ENCODE measurements at places on chromosomes 13 and 19.

- DNase-seq = no peak
Measured at GRCh38 chr19:48370955-48371354, 6.8 kb downstream of the SYNGR4 start.

DNA sequence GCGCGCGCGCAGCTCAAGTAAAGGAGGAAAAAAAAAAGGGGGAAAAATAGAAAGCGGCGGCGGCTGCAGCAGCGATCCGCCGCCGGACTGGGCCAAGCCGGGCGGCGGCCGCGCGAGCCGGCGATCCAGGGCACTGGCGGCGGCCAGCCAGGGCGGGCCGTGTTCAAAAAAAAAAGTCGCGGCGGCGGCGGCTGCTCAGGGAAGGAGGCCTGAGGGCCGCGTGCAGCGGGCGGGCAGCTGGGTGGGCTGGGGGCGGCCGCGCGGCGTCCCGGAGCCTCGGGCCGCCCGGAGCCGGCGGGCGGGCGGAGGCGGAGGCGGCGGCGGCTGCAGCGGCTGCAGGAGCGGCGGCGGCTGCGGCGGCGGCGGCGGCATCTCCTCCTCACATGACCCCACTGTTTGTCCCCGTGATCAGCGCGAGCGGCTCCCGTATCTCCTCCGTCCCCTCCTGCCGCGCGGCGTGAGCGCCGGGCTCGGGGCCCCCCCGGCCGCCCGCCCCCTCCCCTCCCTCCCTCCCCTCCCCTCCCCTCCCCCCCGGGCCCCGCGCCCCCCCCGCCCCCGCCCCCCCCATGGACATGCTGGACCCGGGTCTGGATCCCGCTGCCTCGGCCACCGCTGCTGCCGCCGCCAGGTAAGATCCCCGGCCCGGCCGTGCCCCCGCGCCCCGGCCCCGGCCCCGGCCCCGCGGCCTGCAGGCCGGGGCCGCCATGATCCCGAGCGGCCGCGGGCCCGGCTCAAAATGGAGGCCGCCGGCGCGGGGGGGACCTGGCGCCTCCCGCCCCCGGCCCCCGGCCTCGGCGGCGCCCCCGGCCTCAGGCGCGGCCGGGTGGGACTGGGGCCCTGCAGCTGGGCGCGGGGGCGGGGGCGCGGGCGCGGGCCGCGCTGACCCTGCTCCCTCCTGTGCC is at the start of gene USF2:
Gene USF2, plus strand, starts transcription at position 427 of the 902 bp plus-strand sequence. Its CDS starts 140 bp downstream, at position 567.
- DNase-seq = peak; percentile 69

DNA sequence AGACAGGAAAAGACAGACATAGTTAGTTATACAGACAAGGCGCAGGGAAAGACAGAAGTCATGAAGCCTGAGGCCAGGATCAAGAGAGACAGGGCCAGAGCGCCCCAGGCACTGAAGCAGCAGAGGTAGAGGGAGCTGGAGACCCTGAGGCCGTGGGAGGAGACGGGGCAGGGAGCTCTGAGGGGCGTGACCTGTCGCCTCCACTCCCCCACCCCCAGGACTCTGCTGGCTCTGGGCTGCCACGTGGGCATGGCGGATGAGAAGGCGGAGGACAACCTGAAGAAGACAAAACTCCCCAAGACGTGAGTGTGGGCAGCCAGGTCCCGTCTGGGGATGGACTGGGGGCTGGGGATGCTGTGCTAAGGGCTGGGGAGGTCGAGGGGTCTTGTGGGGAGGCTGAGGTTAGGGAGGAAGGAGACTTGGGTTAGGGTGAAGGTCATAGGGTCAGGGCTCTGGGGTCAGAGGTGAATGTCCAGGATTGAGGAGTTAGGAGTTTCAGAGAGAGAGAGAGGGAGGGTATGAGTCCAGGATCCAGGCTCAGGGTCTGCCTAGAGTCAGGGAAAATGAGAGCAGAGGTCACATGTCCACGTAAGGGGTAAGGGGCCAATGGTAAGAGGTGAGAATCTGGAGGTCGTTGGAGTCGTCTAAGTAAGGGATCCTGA is 31.1 kb downstream of the RYR1 start:
- DNase-seq = no peak

DNA sequence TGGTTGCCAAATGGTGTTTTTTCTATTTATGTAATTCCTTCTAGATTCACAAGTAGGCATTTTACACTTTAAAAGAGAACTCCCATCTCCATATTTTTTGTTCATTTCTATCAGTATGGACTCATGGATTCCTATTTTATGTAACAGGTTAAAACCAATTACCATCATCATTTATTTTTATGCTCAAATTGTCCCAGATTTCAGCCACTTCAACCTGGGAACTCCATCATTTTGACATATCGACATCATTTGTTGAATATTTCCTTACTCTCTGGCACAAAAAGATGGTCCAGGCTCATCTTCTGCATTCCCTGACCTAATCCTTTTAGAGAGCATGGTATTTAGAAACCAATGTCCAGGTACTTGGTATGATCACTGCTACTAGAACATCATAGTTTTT is 79.9 kb downstream of the VWA8 start:
- DNase-seq = no peak

- DNase-seq = no peak
Measured at GRCh38 chr13:35909837-35910540, 221.2 kb downstream of the DCLK1 start.

GRCh38 chr13:95411428-95412040 is 110.3 kb upstream of the ABCC4 start:
- no peak for DNase-seq

DNA sequence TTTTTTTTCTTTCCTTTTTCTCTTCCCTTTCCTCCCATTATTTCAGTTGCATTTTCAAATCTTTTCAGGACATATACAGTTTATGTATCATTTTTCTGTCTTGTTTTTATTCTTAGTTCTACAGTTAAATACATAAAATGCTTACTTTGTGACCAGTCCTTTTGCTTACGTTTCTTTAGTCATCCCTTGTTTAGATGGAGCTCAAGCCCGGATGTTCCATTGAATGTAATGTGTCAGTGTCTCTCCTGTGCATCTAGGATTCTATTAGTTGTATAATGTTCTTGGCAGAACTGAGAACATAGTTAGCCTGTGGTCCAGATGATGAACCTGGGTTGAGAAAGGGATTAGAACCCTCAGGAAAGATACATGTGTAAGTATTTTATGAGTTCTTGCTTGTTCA is 17.8 kb downstream of the WASF3 start:
- no peak for DNase-seq

DNA sequence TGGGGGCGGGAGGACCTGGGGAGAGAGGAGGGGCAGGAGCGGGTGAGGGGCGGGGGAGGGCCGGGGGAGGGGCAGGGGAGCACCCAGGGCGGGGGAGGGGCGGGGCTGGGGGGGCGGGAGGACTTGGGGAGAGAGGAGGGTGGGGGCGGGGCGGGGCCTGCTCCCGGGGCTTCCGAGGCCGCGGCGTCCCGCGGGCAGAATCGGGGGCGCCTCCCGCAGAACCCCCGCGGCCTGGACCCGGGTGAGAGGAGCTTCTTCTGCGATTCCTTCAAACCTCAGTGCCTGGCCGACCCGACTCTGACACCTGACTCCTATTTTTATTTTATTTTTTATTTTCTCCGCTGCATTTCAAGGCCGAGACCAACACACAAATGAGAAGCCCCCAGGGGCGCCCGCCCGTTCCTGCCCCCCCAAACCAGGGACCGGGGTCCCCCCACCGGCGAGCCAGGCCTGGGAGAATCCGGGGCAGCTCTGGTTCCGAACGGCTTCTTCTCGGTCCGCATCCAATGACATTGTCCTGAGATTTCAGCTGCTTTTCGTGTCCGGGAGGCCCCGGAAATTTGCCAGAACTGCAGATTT is 470 bp upstream of the GRTP1 start:
- no peak for DNase-seq

DNA sequence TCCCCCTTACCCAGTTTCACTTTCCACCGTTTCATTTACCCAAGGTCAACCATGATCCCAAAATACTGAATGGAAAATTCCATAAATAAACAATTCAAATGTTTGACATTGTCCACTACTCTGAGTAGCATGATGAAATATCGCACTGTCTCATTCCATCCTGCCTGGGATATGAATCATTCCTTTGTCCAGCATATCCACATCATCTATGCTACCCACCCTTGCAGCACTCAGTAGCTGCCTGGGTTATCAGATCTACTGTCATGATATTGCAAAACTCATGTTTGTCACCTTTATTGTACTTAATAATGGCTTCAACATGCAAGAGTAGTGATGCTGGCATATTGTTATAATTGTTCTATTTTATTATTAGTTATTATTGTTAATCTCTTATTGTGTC is 263.9 kb upstream of the NBEA start:
- DNase-seq = no peak

DNA sequence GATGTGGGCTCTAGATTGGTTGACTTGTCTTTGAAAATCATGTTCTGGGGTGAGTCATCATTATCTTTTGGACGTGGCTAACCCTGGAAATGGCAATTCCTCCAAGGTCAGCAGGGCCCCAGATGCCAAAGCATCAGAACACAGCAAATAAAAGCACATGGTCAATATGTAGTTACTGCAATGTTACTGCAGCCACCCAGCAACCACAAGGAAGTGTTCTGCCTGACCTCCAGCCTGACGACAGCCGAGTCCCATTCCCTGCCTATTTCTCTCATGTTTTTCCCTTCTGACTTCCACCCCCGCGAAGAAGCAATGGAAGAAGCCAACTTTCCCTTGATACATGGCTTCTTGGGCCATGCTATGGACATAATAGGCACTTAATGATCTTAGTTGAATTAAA is 577.9 kb downstream of the IRS2 start:
- no peak for DNase-seq

GRCh38 chr13:113041896-113042295 is 63.7 kb upstream of the F7 start:
- DNase-seq = no peak

- DNase-seq = no peak
Measured at GRCh38 chr13:62908321-62908720, 1492.7 kb upstream of the PCDH20 start.

DNA sequence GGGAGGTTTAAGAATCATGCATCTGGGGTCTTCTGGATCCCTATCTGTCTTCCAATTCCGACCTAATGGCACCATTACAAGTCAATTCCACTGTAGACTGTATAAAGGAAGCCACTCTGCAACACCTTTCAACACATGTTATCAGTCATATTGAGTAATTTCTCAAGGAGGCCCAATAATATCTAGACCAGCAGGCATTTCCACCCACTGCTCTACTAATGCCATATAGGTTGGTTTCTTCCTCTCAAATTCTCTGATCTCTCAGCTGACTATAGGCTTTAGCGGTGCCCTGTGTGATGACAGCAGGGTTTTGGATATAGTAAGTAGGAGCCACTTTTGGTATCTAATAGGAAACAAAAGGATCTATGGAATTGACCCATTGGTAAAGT is 12.4 kb upstream of the ITM2B start:
- peak; percentile 22 for DNase-seq

- DNase-seq = no peak
Measured at GRCh38 chr13:110298505-110299282, 8.3 kb downstream of the COL4A1 start.

- DNase-seq = no peak
Measured at GRCh38 chr13:38733146-38733545, 46.3 kb downstream of the FREM2 start.

DNA sequence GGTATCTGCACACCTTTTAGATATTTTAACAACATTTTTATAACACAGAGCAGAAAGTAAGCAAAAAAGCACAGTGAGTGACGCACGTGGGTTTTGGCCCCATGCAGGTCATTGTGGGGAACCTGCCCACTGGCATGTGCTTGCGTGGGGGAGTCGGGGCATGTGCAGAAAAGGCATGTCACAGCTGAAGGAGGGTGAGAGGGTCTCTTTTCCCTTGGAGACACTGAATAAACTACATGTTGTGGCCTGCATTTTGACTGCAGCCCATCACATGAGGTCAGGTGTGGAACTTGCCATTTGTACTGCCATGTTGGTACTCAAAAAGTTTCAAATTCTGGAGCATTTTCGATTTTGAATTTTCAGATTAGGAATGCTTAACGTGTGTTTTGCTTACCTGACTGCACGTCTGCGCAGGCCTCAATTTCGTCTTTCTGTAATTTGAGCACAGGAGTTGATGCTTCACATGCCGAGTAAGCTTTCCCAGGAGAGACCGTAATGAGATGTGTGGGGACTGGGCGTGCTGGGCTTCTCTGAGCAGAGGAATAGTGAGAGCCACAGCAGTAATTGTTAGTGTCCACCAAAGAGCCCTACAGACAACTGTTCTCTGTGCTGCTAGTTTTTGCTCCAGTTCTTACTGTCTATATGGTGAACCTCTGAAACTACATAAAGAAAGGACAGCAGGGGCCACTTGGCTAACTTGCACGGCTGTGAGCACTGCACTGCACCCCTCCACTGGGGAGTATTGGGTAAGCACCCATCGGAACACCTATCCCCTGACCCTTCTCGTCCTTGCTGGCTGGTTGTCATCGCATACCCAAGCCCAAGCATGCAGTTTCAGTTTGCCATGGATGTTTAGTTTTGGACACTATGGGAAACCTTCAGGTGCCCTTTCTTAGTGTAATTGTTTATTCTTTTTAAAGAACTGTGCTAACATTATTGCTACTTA is 72.9 kb upstream of the GPR183 start:
- no peak for DNase-seq

DNA sequence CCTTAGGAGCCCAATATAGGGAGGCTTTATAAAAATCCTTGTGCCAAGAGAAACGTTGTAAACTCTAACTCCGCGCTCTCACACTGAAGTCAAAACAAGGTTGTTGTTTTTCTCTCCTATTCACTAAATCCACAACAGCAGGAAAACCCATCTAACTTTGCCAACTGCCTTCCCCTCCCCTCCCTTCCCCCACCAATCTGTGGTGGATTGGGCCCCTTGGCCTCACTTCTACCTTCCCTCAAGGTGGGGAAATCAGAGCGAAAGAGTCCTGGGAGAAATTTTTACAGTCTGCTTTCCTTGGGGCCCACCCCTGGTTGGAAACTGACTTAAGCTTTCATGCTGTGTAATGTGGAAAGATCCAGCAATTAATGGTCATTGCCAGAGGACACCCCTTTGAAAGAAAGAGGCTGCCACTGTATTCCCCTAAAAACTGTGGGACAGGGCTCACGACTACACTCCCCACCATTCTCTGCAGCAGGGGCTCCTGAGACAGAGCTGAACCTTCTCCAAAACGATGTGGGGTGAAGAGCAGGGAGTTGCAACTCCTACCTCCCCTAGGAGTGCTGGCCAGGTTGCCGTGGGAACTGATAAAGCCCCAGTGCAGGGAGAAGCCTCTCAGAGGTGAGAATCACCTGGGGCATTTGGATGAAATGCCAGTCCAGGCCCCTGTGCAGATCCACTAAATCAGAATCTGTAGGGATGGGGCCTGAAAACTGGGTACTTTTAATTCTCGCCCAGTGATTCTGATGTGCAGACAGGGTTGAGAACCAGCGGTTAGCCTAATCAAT is 1.1 kb downstream of the DHRS12 start:
- DNase-seq = no peak

DNA sequence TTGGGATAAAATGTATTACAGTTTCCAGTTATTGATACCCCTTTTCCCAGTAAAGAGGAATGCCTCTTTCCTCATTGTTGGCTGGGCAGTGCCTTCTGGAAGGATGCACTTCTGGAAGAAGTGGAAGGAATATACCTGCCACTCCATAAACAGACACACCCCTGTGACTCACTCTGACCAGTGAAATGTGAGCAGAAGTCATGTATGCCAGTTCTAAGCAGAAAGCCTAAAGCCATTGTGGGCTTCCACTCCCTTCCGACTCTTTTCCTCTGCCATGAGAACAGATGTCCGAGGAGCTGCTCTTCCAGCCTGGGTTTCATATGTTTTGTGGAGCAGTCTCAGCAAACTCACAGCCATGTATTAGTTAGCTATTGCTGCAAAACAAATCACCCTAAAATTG is 166.1 kb upstream of the SERP2 start:
- no peak for DNase-seq

GRCh38 chr13:23806874-23807526 is 82.2 kb downstream of the MIPEP start:
- DNase-seq = no peak

Data from activated naive CD4-positive, alpha-beta T cell treated with anti-CD3 and anti-CD28 coated beads, Interleukin-2, amount 50 U/mL, for 16 hours (primary cell).